ENCODE measurements at places on chromosomes 6 and 20.

- H3K36me3 ChIP-seq = peaks cover 2% of the 10 kb centered on the region
- H3K4me3 ChIP-seq = no peak overlapping the region
- DNase-seq = no peak
Measured at GRCh38 chr6:138017166-138017757, 90.0 kb downstream of the PERP start.

DNA sequence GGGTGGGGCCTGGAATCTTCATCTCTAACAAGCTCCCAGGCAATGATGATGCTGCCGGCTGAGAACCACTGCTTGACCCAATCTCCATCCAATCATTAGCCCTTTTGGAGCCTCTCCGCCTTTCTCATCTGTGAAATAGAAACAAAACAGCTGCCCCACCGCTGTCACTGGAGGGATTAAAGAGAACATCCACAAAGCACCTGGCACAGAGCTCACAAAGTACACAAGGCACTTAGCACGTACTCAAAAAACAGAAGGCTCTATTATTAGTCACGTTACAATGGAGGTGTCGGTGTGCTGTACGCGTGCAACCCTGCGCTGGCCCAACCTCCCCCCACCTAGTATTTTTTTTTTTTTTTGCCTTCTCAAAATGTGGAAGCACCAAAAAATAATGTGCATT lies 213.5 kb upstream of the ARID1B start:
- no peak for DNase-seq
- H3K27me3 ChIP-seq = peaks cover 6% of the 10 kb centered on the region
- H3K4me3 ChIP-seq = no peak overlapping the region
- peaks cover 8% of the 10 kb centered on the region for H3K36me3 ChIP-seq

- DNase-seq = no peak
- H3K4me3 ChIP-seq = no peak overlapping the region
- no peaks in the 10 kb centered on the region for H3K4me1 ChIP-seq
- H3K27ac ChIP-seq = no peak overlapping the region
- H3K36me3 ChIP-seq = peaks cover 4% of the 10 kb centered on the region
Measured at GRCh38 chr6:166697113-166697512, 70.1 kb upstream of the RPS6KA2 start.

DNA sequence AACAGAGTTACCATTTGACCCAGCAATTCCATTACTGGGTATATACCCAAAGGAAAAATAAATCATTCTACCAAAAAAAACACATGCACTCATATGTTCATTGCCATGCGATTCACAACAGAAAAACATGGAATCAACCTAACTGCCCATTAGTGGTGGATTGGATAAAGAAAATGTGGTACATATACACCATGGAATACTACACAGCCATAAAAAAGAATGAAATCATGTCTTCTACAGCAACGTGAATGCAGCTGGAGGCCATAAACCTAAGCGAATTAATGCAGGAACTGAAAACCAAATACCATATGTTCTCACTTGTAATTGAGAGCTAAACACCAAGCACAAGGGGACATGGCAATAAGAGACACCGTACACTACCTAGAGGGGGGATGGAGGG lies 12.5 kb downstream of the RALGAPA2 start:
- H3K27ac ChIP-seq = no peak overlapping the region
- H3K4me3 ChIP-seq = no peak overlapping the region
- no peaks in the 10 kb centered on the region for H3K27me3 ChIP-seq
- H3K4me1 ChIP-seq = peaks cover 16% of the 10 kb centered on the region
- no peak for DNase-seq

DNA sequence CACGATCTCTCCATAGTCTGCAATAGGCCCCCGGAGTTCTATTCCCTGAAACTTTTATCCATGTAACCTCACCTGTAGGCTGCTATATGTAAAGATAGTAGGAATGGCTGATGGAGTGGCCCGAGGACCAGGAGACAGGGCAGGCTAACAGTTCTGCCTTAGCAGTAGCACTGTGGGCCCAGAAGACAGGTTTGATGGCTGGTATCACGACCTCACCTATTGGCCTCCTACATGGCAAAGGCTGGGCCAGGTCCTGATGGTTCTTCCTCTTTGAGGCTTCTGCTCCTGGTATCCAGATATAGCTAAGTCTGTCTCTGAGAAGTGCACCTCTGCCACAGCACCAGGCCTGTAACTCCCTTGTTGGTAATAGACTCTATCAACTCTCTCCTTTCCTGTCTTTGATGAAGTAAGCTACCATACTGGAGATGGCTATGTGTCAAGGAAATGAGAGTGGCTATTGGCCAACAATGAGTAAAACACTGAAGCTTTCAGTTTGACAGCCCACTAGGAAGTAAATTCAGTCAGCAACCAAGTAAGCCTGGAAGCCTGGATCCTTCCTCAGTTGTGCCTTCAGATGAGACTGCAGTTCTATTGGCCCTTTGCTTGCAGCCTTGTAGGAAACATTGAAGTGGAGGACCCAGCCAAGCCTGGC lies 5.7 kb downstream of the SPEF1 start:
- no peak overlapping the region for H3K27ac ChIP-seq
- H3K27me3 ChIP-seq = peaks cover 10% of the 10 kb centered on the region
- DNase-seq = no peak
- no peak overlapping the region for H3K4me3 ChIP-seq
- peaks cover 18% of the 10 kb centered on the region for H3K4me1 ChIP-seq

GRCh38 chr6:14658030-14658429 lies 540.5 kb downstream of the CD83 start:
- H3K36me3 ChIP-seq = no peaks in the 10 kb centered on the region
- H3K27ac ChIP-seq = no peak overlapping the region
- H3K4me1 ChIP-seq = peaks cover 44% of the 10 kb centered on the region
- H3K4me3 ChIP-seq = no peak overlapping the region

DNA sequence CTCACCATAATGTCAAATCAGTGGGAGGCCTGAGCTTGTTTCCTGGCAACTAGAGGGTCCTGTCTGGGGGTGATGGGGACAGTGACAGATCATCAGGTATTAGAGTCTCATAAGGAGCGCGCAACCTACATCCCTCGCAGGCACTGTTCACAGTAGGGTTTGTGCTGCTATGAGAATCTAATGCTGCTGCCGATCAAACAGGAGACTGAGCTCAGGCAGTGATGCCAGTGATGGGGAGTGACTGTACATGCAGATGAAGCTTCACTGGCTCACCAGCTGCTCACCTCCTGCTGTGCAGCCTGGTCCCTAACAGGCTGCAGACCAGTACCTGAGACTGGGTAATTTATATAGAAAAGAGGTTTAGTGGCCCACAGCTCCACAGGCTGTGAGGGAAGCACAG lies 147.3 kb downstream of the TTLL2 start:
- no peak overlapping the region for H3K27ac ChIP-seq
- H3K27me3 ChIP-seq = peaks cover 1% of the 10 kb centered on the region
- H3K4me3 ChIP-seq = no peak overlapping the region
- H3K4me1 ChIP-seq = no peaks in the 10 kb centered on the region
- no peaks in the 10 kb centered on the region for H3K36me3 ChIP-seq
- no peak for DNase-seq

DNA sequence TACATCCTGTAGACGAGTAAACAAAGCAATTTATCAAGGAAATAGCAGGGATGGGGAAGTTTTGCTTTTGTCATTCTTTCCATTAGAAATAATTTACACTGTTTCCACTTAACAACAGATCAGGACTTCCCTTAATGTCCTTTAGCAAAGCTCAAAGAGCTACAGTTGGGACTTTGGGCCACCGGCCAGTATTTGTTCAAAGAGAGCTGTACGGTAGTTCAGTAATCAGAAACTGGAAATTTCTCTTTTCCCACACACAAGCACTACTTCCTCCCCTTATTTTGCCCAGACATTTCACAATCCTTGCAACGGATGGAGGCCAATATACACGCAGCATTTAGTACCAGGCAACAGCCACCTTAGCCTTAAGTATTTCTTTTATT lies 12.1 kb upstream of the HINT3 start:
- H3K4me3 ChIP-seq = no peak overlapping the region
- H3K4me1 ChIP-seq = no peaks in the 10 kb centered on the region
- no peak for DNase-seq
- H3K27me3 ChIP-seq = peaks cover 16% of the 10 kb centered on the region
- H3K27ac ChIP-seq = no peak overlapping the region

DNA sequence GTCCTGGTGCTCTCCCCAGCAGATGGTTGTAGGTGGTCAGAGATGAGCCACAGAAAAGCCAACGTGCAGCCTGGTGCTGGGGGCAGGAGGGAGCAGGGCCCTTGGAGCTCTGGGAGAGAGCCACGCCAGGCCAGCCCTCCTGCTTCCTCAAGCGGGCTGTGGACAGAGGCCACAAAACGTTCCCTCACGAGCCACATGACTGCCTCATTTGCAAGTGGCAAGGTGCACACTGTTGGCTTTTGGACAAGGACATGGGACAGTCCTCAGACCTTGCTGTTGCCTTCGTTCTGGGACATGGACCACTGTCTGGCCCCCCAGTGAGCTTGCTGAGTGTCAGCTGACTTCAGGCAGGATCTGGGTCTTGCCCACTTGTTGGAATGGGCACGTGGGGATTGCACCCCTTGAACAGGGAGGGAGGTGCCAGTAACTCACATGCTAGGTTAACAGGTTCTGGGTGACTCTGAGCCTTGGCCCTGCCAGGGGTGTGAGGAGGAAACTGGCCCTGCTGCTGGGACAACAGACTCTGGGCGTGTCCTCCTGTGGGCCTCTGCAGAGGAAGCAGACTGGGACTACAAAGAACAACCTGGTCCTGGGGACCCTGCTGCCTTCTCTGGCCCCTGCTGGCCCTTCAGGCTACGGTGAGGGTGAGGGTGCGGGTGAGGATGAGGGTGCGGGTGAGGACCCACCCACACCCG lies 2.6 kb downstream of the SLCO4A1 start:
- no peak for DNase-seq
- H3K4me3 ChIP-seq = peak overlapping the region; percentile 17
- no peaks in the 10 kb centered on the region for H3K27me3 ChIP-seq
- peaks cover 22% of the 10 kb centered on the region for H3K4me1 ChIP-seq
- no peak overlapping the region for H3K27ac ChIP-seq

GRCh38 chr6:108348655-108349349 lies 53.9 kb downstream of the AFG1L start:
- peaks cover 4% of the 10 kb centered on the region for H3K36me3 ChIP-seq
- H3K4me3 ChIP-seq = peak overlapping the region; percentile 81
- no peaks in the 10 kb centered on the region for H3K27me3 ChIP-seq
- peak overlapping the region; percentile 95 for H3K27ac ChIP-seq
- H3K4me1 ChIP-seq = peaks cover 13% of the 10 kb centered on the region
- no peak for DNase-seq

DNA sequence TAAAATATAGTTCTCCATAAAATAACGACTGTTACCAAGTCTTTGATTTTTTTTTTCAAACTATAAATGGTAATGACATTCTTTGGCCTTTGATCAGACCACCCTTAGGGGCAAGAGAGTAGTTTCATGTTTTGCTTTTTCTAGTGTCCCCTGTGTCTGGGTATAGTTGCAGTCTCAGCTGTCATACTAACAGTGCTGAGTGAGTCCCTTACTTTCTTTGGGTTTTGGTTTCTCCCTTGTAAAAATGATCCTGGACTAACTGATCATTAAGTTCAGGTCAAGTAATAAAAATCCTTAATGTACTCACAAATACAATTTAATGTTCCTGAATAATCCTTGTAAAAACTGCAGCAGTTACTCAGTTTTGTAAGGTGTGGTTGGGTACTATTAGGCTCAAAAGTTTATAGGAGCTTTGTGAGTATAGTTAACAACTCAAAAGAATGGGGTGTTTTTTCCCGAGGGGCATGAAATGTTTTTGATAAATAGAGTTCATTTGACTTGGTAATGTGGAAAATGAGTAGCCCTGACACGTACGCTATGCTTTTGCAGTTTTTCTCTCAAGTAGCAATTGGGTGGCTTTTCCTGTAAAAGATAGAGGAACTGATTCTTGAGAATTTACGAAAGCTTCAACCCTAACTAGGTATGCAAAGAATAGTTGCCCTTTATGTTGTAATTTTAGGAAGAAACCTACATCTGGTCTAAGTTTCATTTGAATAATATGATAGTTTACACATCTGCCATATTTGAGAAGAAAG lies 6.2 kb downstream of the PTPN1 start:
- H3K36me3 ChIP-seq = peaks cover 11% of the 10 kb centered on the region
- DNase-seq = no peak
- H3K27ac ChIP-seq = peak overlapping the region; percentile 99

DNA sequence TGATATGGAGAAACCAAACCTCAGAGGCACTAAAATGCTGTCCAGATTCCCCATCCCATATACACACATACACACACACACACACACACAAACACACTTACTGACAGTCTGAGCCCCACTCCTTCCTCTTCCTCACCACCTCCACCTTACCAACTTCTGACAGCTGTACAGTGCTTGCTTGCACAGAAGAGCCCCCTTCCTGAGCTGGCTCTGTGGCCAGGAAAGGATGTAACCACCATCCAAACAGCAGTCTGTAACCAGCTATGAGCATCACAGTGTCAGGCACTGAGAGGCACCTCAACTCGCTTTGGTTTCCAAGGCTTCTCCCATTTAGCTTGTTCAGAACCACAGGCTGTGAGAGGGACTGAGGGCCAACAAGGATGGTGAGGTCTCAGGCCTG lies 5.9 kb upstream of the C6orf136 start:
- peaks cover 12% of the 10 kb centered on the region for H3K36me3 ChIP-seq
- no peak overlapping the region for H3K4me3 ChIP-seq
- H3K27ac ChIP-seq = no peak overlapping the region
- no peak for DNase-seq
- H3K27me3 ChIP-seq = no peaks in the 10 kb centered on the region

- H3K27ac ChIP-seq = no peak overlapping the region
- no peaks in the 10 kb centered on the region for H3K27me3 ChIP-seq
- H3K4me1 ChIP-seq = peaks cover 20% of the 10 kb centered on the region
- no peak overlapping the region for H3K4me3 ChIP-seq
Measured at GRCh38 chr6:28353981-28354676, 4.4 kb downstream of the ZKSCAN3 start.

DNA sequence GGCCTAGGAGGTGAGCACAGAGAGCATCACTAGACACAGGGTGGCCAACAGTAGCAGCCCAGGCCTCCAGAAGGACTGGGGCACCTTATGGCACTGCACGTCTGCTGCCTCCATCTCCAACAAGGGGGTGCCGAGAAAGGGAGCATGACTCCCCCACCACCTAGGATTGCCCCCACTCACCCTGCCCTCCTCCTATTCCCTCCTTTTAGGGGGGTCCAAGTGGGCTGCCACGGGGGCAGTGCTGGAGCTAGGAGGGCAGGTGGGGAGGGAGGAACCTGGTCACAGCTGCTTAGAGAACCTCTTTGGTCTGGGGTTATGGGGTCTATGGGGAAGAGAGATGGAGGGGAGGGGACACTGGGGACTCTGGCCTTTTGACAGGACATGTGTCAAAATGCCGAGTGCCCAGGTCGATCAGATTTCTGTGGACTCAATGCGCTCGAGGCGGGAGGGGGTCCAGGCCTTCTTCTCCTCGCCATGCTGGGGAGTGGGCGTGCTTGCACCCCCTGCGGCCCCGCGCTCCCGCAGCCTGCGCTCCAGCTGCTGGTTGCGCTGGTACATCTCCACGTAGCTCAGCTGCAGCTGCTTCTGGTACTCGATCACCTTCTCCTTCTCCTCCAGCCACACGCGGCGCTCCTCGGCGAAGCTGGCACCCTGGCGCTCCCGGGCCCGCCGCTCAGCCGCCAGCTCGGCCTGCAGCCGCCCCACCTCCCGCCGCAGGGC lies 4.5 kb upstream of the FASTKD5 start:
- H3K36me3 ChIP-seq = no peaks in the 10 kb centered on the region
- no peak overlapping the region for H3K27ac ChIP-seq
- no peak for DNase-seq
- peaks cover 3% of the 10 kb centered on the region for H3K4me1 ChIP-seq
- peaks cover 14% of the 10 kb centered on the region for H3K27me3 ChIP-seq

Data from memory B cell (primary cell).